Activated effector memory CD4-positive, alpha-beta T cell treated with Interleukin-2 at 50 U/mL for 16 hours (primary cell): ENCODE measurements at places on chromosomes 4 and X.

DNA sequence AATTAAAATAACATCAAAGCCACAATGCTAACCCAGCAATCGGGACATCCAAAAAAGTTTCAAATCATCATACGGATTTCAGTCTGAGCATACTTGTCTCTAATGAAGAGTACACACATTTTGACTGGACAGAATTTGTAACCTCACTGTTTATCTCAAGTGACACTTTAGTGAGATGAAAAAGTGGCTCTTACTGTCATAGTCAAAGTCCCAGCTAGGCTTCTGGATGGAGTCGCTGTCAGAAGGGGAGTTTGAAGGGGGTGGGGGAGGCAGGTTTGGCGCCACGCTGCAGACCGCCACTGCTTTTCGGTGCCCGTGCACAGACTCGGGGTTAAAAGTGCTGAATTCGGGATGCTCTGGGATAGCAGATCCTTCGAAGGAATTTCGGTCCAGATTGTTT is 41.0 kb upstream of the MTNR1A start:
- DNase-seq = no peak

DNA sequence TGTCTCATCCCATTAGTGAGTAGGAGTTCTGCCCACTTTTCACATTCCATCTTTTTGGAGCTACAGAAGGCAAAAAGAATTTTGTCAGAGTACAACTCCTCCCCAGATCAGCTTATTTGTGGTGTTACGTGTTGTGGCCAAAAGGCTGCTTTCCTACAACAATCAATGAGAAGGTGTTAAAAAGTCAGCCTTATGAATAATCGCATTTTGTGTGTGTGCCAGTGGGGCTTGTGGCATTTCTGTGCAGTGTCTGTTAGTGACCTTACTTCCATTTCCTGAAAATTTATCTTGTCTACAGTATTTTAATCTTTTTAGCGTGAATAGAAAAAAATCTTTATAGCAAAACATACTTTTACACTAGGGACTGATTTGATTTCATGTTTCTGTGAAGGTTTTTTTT is 458.3 kb upstream of the LCORL start:
- no peak for DNase-seq

GRCh38 chrX:24528605-24529004 is 63.5 kb downstream of the PDK3 start:
- DNase-seq = no peak

- DNase-seq = no peak
These were observed 102.2 kb downstream of the OR13H1 start for GRCh38 chrX:131646106-131646505.

GRCh38 chr4:175562542-175562941 is 249.5 kb downstream of the GPM6A start:
- DNase-seq = no peak

DNA sequence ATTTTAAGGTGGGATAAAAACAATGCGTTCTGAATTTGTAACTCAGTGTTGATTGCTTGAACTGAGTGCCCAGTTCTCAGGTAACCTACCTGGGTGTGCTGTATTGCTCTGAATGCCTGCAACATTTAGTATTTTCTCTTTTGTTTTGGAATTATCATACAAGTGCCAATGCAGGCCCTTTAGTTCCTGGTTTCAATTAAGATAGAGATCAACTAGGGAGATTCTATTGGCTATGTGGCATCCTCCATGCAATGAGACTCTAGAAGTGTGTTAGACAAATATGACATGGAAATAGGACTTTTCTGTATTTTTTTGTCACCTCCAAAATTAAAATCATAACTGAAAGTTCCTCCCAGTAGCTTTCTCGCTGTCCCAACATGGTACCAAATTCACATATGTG is 438.7 kb upstream of the IGFBP7 start:
- DNase-seq = no peak

DNA sequence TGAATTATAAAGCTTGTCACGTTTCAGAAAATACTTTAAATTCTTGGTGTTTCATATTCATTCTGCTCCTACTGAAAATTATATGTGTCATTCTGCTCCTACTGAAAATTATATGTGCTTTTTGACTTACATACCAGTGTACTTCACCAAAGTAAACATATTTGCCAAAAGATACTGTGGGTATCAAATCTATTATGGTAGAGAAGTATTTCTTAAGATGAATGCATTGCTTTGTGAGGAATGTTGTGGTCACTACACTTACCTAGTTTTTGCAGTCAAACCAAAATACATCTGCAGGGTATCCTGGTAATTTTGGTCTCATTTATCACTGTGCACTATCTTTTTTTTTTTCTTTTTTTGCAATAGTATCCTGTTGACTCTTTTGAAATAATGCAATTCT is 287.7 kb upstream of the MAD2L1 start:
- DNase-seq = no peak

- no peak for DNase-seq
These were observed 25.6 kb downstream of the ELF4 start for GRCh38 chrX:130084631-130085237.
